WTC11 (cell line): ENCODE measurements at places on chromosomes 7 and 10.

DNA sequence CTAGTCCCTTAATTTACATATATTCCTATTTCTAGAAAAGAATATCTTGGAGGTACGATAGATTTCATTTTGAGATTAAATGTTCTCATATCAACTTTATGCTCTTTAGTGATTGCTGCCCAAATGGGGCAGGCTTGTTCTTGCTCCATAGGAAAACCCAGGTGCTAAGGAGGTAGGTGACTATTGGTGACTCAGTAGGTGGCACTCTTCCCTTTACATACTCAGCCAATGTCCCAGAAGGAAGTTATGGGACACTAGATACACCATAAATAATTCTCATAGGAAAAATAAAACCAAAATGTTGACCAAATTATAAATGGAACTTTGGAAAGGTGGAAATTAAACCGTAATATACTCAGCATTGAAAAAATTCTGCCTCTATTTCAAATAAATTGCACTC lies 4.0 kb downstream of the SKAP2 start:
- DNase-seq = no peak

DNA sequence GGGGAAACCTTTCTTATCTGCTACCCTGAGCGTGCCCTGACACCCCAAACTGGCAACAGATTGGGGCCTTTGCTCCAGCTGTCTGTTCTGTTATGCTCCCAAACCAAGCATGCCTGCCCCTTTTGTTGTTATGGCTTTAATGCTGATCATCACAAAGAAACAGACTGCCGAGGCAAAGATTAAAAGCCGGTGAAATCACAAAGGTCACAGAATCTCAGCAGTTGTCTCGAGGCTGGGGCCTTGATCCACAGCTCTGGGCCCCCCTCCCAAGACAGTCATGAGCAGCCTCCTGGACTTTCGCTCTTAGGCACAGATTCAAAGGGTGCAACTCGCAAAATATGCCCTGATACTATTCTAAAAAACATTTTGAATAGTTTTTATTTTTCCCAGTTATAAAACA lies 65.6 kb downstream of the STRA8 start:
- no peak for DNase-seq

DNA sequence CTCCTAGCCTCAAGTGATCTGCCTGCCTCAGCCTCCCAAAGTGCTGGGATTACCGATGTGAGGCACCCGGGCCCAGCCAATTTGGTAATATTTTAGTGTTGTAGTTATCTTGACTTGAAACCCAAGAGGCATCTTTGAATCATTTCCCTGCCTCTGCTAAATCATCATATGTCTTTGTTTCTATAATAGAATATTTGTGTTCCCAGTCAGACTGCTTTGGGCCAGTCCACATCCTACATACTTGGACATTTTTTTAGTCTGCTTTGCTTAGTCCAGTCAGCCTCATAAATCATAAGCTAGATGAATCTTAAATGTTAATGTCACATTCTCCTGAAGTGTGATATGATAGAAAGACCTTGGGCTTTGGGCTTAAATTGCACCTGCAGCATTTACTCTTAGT lies 5.9 kb downstream of the STAM start:
- no peak for DNase-seq

- DNase-seq = no peak
Measured at GRCh38 chr7:136874393-136875032, 6.1 kb downstream of the CHRM2 start.
